HuH-7.5 (cell line): ENCODE measurements at places on chromosomes 6 and 20.

GRCh38 chr6:148419430-148419829 lies 76.8 kb downstream of the SASH1 start:
- DNase-seq = no peak

DNA sequence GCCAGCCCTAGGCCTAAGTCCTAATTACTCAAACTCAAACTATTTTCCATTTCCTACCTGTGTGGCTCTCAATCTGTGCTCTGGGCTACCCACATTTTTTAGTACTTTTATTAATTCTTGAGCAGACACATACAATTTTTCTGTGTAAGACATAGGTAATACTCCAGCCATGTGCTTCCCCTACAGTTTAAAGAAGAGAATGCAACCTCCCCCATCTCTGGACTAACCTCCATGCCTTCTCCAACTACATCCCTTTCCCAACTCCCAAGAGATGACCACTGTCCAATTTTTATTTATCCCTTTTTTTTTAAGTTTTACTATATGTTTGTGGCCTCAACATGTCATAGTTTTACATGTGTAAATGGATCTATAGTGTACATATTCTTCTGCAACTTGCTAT lies 5.8 kb downstream of the HMGN4 start:
- no peak for DNase-seq

GRCh38 chr6:99165838-99166237 lies 183.6 kb downstream of the FAXC start:
- no peak for DNase-seq

GRCh38 chr6:13013681-13014503 lies 297.3 kb downstream of the PHACTR1 start:
- DNase-seq = no peak
